CD4-positive, alpha-beta T cell treated with Interleukin-2 at 100 ng/mL for 4 hours (primary cell): ENCODE measurements at places on chromosomes 16 and 17.

DNA sequence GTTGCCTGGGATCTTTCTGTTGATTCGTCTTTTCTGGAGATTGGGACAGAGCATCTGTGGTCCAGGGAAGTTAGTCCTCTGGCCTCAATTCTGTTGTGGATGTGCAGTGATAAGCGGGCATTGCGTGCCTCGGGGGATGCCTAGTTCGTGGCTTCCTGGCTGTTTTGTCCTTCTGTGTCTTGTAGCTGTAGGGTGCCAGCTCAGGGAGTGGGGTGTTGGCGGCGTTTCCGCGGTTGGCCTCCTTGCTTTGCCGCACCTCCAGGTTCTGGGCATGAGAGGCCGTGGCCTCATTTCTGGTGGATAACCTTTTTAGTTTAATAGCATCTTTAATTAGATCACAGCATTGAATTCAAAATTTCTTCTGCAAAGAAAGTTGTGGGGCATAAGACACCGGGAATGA lies 1.4 kb upstream of the JPT2 start:
- DNase-seq = no peak

GRCh38 chr17:10162096-10162495 lies 36.3 kb downstream of the GAS7 start:
- DNase-seq = no peak

DNA sequence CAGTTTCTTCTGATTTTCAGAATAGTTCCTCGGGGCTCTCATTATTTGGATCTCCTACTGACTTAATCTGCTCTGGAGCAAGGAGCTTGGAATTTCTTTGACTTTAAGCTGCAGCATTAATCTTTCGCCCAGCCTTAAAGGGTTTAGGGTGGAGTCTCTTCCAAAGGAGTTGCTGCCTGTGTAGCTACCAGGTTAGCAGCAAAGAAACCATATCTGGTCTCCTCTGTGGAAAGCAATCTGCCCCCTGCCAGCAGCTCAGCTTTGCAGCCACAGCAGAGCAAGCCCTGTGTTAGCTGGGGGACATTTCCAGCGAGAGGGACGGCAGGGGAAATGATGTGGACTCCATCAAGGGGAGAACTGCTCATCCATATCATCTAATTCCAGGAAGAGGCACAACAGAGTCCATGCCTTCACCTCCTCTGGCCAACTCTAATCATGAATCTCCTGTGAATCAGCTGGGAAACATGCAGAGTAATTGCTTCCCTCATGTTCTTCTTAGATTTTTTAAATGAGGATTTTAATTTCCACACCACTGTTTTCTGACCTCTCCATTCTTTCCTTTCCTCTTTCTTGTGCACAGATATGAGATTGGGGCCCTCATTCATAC lies 827.6 kb upstream of the CA10 start:
- DNase-seq = no peak

DNA sequence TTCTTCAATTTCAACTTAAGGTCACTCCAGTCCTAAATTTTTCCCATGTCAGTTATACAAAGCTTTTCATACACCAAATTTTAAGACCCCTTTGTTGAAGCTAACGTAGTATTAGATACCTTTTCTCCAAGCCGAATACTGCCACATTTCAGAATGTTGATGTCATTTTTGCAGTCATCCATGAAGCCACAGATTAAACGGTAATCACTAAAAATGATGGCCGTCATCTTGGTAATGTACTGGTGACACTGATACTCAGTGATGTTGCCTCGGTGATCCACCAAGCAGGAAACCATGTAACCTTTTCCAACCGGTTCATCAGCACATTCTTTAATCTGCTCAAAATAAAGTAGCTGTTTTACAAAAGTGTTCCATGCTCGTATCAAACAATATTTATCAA lies 82.1 kb upstream of the CLEC18B start:
- DNase-seq = no peak
